ENCODE measurements at places on chromosomes 3 and 15. TPM values are rescaled to one million over a fixed set of nuclear protein-coding genes. Genes with fewer than 3 reads are reported as not detected.
A peak's percentile ranks its signal among the peaks of the same experiment; 100 is the strongest.

DNA sequence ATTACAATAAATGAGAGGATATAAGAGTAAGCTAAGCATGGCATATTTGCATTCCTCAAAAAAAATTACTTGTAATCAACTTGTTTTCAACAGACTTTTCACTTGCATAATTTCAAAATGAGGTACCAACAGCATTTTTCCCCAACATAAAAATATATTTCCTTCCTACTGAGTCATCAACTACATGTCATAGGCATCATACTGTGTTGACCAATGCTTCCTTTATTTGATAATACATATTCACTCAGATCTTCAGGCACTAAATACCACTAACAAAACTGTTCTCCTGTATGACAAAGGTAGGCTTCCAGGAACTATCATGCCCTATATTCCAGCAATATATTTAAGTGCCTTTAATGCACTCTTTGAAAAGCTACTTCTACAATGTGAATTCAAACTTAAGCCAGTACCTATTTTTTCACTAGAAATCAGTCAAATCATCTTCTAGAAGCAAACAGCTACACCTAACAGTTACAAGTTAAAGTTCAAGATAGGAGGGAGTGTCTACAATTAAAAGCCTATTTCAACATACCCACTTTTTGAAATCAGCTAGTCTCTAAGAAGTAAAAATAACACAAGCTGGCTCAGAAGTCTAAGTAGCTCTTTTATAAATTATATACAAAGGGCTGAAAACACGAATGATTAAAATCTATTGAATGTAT, 11.3 kb downstream of the ADAM10 start:
- DNase-seq = no peak

DNA sequence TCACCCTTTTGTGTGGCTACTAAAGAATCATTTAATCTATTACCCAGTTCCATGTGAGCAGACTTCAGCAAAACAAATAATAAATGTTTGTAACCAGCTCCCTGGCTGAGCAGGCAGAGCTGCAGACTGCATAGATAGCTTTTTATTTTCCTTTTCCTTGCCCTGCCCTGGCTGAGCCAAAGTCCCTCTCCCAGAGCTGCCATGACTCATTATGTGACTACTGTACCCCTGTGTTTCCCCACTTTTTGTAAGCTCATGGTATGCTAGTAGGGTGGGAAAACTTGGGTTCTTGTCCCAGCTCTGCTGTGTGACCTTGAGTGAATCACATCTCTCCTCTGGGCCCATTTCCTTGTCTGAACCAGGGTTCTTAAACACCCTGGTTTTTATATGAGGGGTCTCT, 127.5 kb downstream of the CLSTN2 start:
- DNase-seq = no peak

DNA sequence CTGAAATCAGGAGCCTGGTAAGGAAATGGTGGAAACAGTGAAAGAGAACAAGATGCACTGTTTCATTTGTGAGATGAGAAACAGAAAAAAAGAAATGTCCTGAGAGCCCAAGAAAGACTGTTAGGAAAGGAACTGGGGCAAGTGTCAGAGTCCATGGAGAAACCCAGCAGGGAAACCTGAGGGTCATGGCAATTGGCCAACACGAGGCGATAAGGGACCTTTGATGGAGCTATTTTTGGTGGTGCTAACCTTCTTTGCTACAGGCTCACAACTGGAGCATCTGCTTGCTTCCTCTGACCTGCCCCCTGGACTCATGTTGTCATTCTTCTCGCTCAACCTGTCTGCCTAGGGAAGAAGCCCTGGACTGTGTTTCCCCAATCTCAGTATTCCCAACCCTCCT, 4.2 kb upstream of the TMEM41A start:
- no peak for DNase-seq

GRCh38 chr3:39383881-39384664, 903 bp downstream of the SLC25A38 start:
- DNase-seq = peak; percentile 95

DNA sequence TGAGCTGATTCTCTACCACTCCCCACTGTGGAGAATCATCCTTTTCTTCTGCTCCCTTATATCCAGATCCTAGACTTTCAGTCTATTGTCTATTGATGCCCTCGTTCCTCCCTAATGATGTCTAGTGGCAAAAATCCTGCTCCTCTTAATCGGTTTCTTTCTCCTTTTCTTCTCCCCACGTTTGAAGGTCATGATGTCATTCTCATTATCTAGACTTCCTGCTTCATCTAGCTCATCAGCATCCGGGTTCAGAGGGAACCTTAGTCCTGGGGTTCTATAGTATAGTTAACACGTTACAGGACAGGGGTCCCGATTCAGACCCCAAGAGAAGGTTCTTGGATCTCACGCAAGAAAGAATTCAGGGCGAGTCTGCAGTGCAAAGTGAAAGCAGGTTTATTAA, 14.9 kb upstream of the ALDH1A2 start:
- no peak for DNase-seq

GRCh38 chr3:5213574-5213966, 26.1 kb downstream of the EDEM1 start:
- no peak for DNase-seq

GRCh38 chr15:65033659-65034269, 4.3 kb upstream of the MTFMT start:
- DNase-seq = peak; percentile 42

- no peak for DNase-seq
Observed at GRCh38 chr3:35724106-35724505, 84.8 kb downstream of the ARPP21 start.

The MYH15 gene
- total RNA-seq = 1.1 TPM

The DTX3L gene
- total RNA-seq = 14.7 TPM

DNA sequence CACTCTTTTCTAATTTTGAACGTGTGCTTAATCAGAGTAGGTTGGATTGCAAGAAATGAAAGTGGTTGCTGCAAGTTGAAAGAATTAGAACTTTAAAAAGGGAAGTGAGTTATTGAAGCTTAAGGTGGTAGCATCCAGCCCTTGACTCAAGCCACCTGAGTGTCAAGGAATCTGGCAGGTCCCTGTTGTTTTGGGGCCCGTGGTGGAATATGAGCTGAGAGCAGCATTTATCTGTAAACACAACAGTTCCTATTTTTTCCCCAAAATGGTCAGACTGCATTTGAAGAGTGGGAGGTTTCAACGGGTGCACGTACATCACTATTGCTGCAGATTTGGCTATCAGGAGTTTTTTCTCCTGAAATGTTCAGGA, 1.7 kb downstream of the ITPR1 start:
- DNase-seq = no peak

DNA sequence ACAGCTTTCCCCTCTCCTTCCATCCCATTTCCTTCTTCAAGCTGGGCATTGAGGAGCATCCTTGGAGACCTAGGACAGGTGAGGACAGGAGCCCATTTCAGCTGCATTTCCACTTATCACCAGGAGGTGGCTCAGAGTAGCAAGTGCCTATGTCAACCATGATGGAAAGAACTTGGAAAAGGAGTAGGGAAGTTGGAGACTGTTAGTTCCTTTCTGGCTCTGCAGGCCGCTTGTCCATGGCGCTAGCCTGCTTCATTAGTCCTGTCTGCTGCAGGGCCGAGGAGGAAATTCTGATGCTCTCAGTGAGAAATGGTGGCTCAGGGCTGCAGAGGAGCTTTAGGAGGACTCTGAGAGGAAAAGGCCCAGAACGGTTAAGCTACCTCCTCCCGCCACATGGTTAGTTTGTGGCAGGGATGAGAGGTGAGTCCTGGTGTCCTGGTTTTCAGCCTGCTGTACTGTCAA, 7.0 kb upstream of the CD276 start:
- DNase-seq = peak; percentile 57

- DNase-seq = no peak
Observed at GRCh38 chr3:94862703-94863102, 799.8 kb downstream of the NSUN3 start.

DNA sequence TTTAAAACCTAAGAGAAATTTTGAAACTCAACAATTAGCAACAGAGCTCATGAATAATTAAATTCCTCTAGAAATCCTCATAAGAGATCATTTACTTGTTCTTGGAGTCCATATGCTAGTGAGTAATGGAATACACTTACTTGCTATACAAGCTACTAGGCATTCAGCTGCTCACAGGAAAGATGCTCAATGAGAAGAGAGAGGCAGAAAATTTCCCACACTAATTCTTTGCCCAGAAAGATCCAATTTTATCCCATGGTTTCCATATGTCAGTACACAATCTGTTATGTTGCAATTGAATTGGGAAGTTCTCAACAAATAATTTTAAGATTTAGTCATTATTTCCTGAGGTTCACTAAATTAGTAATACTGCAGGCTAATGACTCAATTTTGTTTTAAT, 310.4 kb downstream of the RYR3 start:
- no peak for DNase-seq

DNA sequence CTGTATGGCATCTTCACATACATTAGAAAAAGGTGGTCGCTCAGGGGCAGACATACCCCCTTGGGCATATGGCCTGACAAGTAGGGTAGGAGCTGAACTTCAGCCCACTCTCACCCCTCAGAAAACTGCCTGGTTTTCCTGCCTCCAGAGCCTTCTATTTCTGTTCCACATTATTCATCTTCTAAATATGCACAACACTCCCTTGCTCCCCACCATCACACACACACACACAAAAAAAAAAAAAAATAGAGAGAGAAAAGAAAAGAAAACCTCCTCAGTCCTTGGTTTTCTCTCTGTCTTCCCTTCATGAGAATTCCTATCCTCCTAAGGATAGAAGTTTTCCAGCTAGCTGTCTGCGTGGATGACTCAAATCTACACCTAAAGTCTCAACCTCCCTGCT, 5.6 kb upstream of the ROPN1 start:
- no peak for DNase-seq

All from Daoy (cell line).